Hematopoietic multipotent progenitor cell treated with erythropoietin and hydrocortisone succinate and interleukin-3 and kit ligand, for 8 days (in vitro differentiated cells): ENCODE measurements at places on chromosomes 12 and 14.
A peak's percentile ranks its signal among the peaks of the same experiment; 100 is the strongest.

- DNase-seq, result no peak
Observed at GRCh38 chr14:51394804-51395203, 154.8 kb downstream of the TMX1 start.

DNA sequence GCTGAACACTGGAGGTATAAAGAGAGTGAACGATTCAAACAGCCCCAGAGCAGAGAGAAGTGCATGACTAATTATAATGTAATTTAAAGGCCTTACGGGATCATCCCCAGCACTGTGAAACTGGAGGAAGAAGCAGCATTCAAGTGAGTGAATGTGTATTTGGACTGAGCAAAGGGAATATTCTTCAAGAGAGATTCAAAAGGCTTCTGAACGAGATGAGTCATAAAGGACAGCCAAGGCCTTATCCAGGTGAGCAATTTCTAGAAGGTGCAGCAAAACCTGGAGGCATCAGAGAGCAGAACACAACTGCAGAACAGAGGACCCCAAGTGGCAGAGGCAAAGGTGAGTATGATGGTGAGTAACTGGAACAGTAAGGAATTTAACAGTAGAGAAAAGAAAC is 127.2 kb downstream of the BCAT1 start:
- DNase-seq, result no peak

GRCh38 chr14:102185360-102185759 is 45.7 kb downstream of the WDR20 start:
- no peak for DNase-seq

DNA sequence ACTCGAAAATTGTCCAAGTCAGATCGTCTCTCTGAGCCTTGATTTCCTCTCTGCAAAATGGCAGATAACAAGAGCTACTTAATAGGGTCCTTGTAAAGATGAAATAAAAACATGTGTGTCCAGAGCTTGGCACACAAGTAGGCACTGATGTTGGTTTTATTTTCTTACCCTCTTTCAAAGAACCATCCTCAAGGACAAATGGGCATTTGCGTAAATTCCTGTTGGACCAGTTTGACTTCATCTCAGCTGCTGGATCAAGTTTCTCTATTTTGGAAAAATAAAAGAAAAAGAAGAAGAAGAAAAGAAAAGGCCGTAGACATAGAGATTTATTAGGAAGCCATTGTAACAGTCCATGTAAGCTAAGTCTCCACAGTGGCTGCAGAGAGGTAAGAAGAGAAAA is 47.2 kb downstream of the MAP1LC3B2 start:
- no peak for DNase-seq

DNA sequence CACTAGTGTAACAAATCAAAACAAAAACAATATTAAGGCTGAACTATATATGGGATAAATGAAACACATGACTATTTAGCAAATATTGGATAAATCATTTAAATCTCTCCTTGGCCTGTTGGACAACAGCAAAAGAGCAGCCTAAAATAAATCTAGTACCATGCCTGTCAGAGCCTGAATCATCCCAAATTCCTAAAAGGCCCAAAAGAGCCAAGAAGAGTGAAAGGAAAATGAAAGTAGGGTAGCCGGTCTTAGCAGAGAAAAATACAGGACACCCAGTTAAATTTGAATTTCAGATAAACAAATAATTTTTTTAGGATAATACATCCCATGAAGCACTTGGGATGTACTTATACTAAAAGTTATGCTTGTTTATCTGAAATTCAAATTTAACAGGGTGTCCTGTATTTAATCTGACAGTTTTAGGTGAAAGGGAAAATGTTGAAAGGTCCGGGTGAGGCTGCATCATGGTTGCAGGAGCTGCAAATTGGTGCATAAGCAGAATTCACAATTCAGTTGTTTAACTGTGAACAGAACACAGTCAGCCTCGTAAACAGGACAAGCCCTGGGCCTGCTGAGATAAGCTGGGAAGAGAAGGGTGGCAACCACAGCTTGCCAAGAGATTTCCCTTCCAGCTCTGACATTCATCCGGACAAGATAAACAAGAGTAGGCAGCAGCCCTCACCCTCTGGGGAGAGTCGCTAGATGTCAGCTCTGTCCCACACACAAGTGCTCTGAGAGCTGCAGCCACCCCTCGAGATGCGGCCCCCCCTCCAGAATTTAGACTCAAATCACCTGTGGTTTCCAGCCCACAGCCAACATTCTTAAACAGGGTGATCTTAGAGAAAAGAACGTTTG is 30.3 kb downstream of the DMAC2L start:
- DNase-seq, result peak; percentile 99

GRCh38 chr12:34257093-34257492 is 234.8 kb downstream of the ALG10 start:
- no peak for DNase-seq

GRCh38 chr14:92692822-92693226 is 55.6 kb downstream of the LGMN start:
- DNase-seq, result no peak

DNA sequence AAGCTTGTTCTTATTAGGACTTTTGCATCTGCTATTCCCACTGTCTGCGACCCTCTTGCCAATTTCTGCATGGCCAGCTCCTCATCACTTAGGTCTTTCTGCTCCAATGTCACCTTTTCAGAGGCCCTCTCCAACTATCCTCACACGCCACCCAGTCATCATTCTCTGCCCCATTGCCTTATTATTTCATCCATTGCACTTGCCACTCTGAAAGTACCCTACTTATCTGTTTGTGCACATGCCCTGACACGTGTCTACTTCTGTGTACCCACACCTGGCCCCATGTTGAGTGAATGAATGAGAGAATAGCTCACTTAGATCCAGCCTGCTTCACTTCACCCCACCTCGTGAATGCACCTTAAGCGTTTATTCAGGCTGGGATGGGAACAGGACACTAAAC is 218.7 kb upstream of the TBX3 start:
- DNase-seq, result no peak

DNA sequence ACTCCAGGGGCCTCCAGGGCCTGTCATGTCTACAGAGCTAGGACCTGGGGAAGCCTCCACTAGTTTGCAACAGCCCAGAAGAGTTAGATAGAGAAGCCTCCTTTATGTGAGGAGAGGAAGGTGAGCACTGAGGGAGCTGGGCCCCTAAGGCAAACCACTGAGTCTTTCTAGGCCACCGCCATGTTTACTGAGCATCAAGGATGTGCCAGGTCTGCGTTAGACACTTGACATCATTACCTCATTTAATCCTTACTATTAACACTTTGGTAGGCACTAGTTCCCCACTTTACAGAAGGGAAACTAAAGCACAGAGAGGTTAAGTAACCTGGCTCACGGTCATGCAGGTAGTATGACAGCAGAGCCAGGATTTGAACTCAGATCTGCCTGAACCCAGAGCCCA is 12.9 kb downstream of the CTDSP2 start:
- DNase-seq, result no peak

GRCh38 chr14:59905188-59905587 is 14.8 kb upstream of the LRRC9 start:
- DNase-seq, result no peak

- DNase-seq, result peak; percentile 57
Observed at GRCh38 chr14:67166450-67166853, 22.8 kb upstream of the GARIN2 start.

DNA sequence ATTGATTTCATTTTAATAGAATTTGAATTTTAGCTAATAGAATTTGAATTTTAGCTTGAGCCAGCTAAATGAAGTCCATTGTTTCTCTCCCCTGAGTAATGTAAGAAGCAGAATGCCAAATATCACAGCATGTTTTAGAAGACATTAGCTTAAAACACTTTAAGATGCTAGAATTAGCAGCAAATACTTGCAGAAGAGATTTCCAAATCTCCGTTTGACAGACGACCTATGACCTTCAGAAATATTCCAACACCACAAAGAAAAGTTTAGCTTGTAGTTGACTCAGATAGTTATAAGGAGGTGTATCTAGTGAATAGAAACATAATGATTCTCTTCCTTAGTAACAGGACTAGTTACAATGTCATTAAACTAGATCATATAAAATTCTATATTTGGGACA is 51.7 kb upstream of the MYF6 start:
- DNase-seq, result no peak

- no peak for DNase-seq
Observed at GRCh38 chr12:62916632-62917425, 18.1 kb downstream of the PPM1H start.

- DNase-seq, result no peak
Observed at GRCh38 chr12:30925607-30926242, 823 bp upstream of the TSPAN11 start.

DNA sequence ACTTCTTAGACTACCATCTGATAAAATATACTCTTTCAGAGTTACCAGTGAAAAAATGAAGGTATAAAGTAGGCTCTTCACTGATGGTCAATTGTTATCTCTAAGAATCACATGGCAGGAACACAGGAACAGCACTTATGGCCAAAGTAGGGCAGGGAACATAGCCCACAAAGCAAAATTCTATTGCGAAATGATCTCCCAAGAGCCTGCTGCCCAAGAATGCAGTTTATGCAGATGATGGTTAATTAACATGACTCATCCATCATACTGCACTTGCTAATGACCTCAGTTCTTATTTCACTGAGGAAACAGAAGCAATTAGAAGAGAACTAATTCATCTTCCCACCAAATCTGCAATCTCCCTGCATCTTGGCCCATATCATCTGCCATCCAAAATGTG is 133.8 kb downstream of the SLC2A13 start:
- DNase-seq, result no peak

DNA sequence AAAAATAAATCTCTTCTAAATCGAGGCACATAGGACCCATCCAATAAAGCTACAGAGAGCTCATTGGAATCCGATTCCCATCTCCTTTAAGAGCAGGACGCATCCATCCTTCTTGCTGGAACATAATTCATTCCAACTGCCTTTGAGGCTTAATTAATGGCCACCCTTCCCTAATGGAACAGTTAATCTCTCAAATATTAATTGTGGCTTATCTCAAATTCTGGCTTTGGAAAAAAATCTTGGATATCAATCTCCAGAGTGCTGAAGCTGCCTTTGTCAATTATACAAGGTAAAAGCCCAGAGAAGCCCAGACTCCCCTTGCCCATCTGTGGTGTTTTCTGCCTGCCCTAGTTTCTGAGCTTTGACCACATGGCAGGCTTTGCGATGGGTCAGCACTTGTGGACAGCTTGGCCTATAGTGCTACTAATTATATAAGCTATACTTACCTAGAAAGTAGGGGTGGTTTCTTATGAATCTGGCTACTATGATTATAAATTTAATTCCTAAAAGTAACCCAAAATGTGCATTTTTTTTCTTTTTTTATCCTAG is 246.3 kb downstream of the NUAK1 start:
- no peak for DNase-seq

DNA sequence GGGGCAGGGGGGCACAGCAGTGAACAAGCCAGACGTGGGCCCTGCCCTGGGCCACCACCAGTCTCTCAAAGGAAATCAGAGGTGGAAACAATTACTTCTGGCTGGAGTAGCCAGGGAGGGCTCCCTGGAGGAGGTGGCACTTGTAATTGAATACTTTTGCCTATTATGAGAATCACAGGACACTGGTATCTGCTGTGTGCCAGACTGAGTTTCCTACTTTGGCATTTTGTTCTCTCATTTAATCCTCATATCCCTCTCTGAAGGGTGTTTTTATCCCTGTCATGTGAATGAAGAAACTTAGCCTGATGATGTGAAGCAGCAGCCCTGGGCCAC is 7.2 kb downstream of the FAM222A start:
- no peak for DNase-seq

DNA sequence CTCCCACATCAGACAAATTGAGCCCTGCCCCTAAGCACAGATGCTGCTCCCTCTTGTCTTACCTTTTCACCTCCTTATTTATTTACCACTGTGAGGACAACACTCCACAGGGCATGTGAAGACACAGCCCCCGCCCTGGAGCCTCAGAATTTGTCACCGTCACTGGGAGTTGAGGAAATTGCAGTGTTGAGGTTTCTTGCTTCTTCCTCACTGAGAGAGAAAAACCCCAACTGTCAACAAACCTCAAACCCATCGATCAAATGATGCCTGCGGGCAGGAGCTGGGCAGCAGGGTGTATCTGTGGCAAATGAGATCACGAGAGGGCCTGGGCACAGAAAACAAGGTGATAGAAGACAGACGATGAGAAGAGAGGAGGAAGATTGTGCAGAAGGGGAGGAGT is 30.5 kb upstream of the PLEKHG3 start:
- peak; percentile 52 for DNase-seq

GRCh38 chr12:12899530-12900380 is 8.4 kb downstream of the GPRC5A start:
- no peak for DNase-seq

- no peak for DNase-seq
Observed at GRCh38 chr12:45098766-45099165, 47.9 kb upstream of the DBX2 start.

- DNase-seq, result no peak
Observed at GRCh38 chr12:122862110-122862634, 26.9 kb downstream of the HIP1R start.

GRCh38 chr12:130522244-130522834 is 184.7 kb downstream of the PIWIL1 start:
- DNase-seq, result no peak

DNA sequence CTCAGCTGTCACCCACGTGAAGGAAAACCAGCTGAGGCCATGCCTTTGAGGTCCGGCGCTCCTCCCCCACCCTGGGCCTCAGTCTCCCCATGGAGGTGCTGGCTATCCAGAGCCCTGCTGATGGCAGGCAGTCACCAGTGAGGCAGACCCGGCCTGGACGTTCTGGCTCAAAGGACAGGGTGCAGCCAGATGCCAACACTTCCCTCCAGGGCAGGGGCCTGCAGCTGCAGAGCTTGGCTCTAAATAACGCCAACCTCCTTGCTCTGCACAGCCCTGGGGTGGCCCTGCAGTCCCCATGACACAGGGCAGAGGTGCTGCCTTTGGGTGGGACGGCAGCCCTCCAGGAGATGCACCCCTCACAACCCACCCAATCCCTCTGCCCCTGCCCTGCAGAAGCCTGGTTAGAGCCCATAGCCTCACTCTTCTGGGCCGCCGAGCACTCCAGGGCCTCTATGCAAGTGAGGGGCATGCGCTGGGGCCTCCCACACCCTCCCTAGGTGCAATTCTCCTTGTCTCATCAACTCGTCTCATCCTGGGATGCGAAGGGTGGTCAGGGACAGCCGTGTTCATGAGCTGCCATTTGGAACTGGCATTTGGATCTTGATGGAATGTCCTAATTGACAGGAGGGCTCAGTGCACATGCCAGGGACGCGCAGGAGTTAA is 30.4 kb downstream of the CCDC85C start:
- no peak for DNase-seq

- no peak for DNase-seq
Observed at GRCh38 chr12:131723532-131723931, 12.6 kb downstream of the SFSWAP start.
